ENCODE measurements at places on chromosomes 12 and 14.

GRCh38 chr14:55128386-55129085 is 516 bp upstream of the LGALS3 start:
- DNase-seq = no peak

DNA sequence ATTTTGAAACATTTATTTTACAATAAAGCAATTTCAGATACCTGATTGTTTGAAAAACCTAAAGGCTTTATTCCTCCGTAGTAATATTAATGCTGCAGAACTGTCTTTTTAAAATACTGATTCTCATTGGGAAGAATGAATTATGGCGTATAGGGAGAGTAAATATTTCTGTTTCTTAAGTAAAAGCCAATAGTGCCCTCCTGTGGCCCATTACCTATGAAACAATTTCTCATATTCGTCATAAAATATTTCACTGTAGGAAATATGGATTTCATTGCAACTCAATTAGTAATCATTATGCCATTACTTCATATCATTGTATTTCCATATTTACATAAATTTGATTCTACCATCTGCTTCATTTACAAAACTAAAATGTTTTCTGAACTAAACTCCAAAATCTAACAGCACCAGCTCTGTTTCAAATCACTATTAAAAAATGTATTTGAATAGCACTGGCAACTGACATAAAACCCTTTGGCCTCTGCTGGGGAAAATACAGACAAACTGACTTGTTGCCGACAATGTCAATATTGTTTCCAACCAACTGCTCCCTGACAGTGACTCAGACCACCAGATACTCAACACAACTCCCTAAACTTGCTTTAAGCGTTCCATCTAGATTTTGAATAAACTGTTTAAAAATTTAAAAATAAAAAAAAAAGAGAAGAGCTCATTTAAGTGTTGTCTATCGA is 290.3 kb downstream of the NAV3 start:
- DNase-seq = peak; percentile 36

GRCh38 chr14:102215071-102215470 is 75.4 kb downstream of the WDR20 start:
- peak; percentile 73 for DNase-seq

GRCh38 chr14:98259881-98260280 is 1012.1 kb downstream of the BCL11B start:
- no peak for DNase-seq

DNA sequence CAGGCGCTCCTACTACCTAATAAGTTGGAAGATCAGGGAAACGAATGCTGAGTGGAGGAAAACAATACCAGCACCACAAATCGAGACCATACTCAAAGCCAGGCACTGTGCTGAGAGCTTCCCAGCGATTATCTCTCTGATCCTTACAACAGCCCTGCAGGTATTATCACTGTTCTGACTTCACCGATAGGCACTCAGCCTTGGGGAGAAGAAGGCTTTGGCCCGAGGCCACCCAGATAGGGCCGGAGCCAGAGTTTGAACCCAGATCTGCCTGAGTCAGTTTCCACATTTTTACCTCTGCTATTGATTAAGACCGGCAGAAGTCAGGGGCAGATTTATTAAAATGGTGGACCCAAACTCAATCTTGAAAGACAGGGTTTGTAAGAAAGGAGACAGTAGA is 4.9 kb downstream of the SVOP start:
- DNase-seq = no peak

- no peak for DNase-seq
Observed at GRCh38 chr14:22226381-22226780, 362.6 kb downstream of the DAD1 start.

- DNase-seq = no peak
Observed at GRCh38 chr12:57620245-57620935, 9.2 kb downstream of the ARHGEF25 start.

- peak; percentile 90 for DNase-seq
Observed at GRCh38 chr12:116277467-116278278, at the start of gene MED13L. Gene MED13L, minus strand, starts transcription at chr12:116277693. Its CDS starts 562 bp downstream, at chr12:116277131.

DNA sequence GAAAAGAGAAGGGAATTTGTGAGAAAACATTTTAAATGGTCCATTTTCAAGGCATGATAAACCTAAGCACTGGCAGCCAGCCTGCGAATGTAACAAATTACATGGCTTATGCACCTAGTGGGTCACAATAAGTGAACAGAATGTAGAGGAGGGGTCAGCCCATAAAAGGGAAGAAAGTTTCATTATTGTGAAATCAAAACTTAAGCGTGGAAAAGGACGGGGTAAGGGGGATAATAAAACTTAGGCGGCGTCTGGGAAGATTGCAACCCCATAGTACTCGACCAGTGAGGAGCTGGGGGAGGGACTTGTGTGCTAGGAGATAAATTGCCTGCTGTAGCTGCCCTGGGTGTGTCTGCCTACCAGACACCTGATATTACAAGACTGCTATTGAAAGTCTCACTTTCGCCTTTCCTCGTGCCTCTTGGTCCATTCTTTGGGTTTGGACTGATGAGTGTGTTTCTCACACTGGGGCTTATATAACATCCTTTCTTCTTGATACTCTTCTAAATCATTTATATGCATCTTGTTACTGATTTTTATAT is 40.6 kb downstream of the ZDHHC17 start:
- no peak for DNase-seq

- DNase-seq = peak; percentile 42
Observed at GRCh38 chr12:111170543-111170942, 198.4 kb downstream of the PHETA1 start.

- DNase-seq = no peak
Observed at GRCh38 chr12:608413-608812, 54.8 kb downstream of the NINJ2 start.

DNA sequence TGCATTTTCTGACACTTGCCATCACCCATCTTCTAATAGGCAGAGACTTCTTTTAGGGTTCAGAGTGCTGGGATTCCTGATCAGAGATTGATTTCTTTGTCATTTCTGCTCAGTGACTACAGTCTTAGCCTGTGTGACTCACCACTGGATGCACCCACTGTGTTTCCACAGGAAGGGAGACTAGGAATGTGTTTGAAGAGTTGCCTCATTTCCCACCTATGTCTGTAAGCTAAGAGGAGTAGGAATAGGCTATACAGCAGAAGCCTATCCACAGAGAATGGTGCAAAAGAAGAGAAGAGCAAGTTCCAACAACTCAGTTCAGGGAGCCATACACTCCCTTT is 60.2 kb upstream of the ACTN1 start:
- DNase-seq = no peak

DNA sequence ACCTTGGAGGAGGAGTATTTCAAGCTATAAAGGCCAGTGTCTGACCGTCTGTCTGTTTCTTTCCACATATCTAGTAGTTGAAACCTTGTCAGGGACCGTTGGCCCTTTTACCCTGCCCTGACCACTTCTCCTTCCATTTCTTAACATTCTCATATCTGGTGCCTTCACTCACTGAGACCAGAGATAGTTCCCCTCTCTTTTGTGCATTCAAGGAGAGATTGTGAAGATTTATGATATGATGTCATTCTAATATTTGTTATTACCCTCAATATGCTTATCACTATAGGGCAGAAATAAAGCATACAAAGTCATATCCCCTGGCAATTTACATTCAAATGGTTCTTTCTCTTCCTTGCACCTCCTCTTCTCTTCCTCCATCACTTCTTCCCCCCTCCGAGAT is 83.3 kb downstream of the PLXNC1 start:
- DNase-seq = no peak

DNA sequence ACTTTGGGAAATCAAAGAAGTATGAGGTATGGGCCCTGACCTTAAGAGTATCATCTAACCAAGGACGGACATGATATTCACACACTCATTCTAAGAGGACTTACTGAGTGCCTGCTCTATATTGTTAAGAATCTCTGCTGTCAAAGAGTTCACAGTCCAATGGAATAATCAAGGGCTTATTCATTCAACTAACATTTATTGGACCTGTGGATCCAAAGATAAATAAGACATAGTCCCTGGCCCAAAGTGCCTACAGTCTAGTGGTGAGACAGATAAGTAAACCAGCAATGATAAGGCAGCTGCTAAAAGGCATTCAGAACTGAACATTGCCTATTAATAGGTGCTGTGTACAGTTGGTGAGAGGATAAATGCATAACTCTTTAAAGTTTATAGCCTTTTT is 11.0 kb downstream of the WDR20 start:
- DNase-seq = no peak

DNA sequence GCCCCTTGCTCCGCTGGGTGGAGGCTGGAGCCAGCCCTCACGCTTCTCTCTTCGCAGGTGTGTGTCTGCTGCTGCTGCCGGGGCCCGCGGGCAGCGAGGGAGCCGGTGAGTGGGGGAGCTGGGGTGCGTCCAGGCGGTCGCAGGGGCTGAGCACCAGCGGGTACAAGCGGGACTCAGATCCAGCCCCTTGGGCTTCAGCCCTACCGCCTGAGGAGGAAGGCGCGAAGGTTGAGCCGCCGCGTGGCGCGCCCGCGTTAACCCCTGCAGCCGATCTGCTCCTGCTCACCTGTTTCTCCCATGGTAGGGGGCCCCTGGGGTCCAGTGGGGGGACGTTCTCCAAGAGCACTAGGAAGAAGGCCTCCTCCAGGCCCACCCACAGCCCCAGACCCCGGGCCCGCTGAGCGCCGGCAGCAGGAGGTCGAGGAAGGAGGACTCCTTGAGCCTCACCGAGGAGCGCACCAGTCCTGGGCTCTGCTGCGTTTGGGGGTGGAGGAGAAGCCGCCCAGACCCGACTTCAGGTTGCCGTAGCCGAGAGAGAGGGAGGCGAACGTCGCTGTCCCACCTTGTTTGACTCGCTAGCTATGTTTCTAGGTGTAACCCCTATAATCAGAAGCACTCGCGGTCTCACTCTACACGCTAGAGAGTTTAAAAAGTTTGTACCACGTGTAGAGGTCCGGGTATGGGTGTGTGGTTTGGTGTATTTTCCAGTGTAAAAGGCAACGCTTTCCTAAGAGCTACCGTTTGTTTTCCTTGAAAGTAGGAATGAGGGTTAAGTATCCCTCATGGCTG is 834 bp downstream of the COCH start:
- no peak for DNase-seq

- no peak for DNase-seq
Observed at GRCh38 chr14:104112609-104113571, 25.5 kb upstream of the KIF26A start.

GRCh38 chr14:100911665-100912316 is 8.3 kb upstream of the RTL1 start:
- DNase-seq = no peak

DNA sequence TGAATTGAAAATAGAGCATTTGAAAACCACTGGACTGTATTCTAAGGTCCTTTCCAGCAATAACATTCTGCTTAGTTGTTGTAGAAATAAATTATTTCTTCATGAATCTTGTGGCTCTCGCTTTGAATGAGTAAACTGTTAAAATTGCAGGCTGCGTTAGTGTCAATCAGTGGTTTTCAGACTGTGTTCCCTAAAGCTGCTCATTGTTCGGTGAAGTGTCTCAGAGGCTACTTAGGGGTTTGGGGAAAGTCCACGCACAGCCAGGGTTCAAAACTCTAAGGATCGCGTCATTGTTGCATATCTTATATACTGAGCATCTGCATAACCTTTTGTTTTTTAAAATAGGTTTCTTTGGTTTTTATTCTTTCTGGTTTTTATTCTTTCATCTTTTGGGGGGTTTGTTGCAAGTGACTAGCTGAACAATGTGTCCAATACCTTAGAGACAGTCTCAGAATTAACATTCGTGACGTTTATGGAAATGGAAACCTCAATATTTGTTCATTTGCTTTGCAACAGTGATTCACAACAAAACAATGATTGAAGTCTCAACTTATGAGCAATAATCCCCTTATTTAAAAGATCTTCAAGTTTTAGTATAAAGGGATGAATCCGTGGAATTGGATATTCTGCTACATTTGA is 108.1 kb downstream of the TTLL5 start:
- DNase-seq = no peak

GRCh38 chr12:132505105-132505851 is 15.3 kb downstream of the FBRSL1 start:
- DNase-seq = no peak

DNA sequence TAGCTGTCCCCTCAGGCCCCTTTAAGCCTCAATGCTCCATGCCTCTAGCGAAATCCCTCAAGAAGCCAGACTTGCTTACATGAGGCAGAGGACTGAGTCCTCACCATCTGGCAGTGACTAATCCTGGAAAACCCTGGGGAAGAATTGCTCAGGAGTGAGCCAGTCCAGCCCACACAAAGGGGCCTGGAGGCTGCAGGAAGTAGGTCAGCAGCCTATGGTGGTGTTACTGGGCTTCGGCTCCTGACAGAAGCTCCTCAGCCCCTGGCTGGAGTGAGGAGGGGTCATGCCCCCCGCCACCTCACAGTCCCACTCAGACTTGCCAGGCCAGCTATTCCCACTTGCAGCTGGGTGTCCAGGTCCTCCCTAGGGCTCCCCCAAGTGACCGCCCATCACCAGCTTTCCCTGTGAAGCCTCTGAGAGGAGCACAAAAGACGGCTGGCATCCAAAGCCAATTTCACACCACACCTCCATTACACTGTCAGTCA is 250.5 kb downstream of the DPF3 start:
- DNase-seq = peak; percentile 91

GRCh38 chr14:56195223-56195622 is 77.0 kb downstream of the PELI2 start:
- DNase-seq = no peak

GRCh38 chr12:125944446-125944845 is 879.2 kb downstream of the AACS start:
- no peak for DNase-seq

- no peak for DNase-seq
Observed at GRCh38 chr12:32536000-32536345, 136.6 kb downstream of the FGD4 start.

DNA sequence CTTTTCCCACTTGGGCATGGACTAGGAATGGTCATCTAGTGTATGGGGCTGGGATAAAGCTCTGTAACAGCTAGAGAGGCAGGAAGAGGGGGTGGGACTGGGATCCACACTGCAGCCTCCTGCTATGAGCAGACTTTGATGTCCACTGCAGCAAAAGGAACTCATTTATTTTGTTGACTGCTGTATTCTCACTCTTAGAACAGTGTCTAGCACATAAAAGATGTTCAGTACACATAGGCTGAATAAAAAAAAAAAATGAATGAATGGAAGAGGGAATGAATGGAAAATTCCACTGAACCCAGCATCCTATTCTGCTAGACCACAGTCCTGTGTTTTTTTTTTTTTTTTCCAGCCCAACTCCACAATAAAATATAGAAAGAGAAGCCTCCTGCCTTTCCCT is 106.2 kb upstream of the NOS1 start:
- no peak for DNase-seq
